ENCODE measurements at places on chromosomes 4 and X. TPM values are rescaled to one million over a fixed set of nuclear protein-coding genes. Genes with fewer than 3 reads are reported as not detected.

- no peak for DNase-seq
Measured at GRCh38 chrX:77935886-77936285, 25.4 kb downstream of the ATP7A start.

DNA sequence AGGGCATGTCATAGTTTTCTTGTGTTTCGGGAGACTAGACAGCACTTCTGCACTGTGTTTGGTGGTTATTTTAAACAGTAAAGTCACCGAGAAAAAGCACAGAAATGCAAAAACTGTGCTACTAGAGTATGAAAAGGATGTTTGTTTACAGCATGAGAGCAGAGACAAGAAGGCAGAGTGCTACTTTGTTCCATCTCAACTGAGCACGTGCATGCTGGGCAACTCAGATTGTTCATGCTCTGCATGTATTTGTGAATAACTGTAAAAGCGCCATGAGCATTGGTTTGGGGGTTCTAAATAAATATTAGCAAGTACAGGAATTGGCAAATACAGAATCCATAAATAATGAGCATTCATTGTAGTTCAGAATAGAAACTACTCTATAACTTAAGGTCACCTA lies 7.4 kb downstream of the EVC start:
- DNase-seq, result no peak

- no peak for DNase-seq
Measured at GRCh38 chr4:19380600-19380999, 871.1 kb upstream of the SLIT2 start.

DNA sequence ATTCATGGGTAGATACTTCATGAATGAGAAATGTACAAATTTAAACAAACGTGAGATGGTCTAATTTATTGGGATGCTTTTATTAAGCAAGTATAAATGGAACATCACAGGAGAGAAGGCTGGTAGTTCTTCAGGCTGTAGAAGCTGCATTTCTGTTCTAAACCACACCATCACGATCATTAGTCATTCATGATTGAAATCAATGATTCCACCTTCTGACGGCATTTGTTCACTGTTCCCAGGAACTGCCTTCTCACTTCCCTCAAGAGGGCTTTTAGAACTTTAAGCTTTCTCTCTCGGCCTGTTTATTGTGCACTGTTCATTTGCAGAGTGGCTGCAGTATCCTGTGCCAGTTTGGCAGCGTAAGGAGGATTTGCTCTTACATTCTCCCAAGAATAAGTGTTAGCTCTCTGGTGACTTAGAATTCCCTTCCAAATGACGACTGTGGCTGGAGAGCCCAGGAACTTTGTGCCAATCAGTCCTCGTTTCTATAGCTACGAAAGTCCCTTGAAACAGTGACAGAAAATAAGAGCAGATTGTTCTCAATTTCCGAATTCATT lies 54.7 kb downstream of the MFAP3L start:
- no peak for DNase-seq

DNA sequence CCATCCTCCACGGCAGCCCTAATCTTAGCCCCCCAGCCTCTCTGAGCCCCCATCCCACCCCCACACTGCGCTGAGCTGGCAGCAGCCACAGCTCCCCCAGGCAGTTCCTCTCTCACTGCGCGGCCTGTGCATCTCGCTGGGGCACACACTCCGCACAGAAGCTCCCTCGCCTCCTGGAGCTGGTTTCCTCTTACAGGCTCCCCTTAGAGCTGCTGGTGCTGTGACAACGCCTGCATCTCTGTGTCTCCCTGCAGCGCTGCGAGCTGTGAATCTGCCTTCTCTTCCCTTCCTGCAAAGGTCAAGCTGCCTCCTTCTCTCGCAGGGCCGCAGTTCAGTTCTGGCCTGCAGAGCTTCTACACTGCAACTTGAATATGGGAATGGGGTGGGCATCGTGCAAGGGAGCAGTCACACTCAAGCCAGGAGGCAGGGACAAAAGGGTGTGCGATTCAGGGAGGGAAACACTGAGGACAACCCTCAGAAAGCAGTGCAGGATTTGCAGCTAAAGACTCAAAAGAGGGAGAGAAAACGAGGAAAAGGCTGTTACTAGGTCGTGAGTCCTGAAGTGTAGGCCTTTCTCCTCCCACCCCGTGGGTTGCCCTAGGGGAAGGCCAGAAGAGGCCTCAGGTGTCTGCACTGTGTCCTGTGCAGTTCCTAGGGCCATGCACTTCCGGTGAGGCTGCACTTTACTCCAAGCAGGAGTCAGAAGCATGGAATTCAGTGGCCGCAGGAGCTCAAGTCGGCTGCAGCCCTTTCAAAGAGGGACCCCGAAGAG lies 87.0 kb downstream of the BCOR start:
- no peak for DNase-seq

P2RY8 gene
- polyA plus RNA-seq, result 2.6 TPM

DNA sequence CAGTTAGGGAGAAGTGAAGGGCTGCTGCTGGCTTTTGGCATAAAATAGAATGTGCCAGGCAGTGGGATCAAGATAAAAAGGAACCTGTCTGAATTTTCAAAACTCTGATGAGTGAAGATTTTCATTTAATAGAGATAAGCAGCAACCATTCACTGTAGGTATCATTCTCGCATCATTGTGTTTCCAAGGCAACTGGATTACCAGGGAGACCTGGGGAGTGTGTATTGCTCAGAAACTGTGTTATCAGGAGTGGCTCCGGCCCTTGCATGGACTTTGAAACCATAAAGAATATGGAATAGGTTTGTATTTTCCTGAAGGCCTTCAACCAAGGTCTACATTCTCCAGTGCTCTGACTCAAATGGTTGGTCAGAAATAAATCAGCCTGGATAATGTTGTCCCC lies 23.3 kb upstream of the MAGEA4 start:
- DNase-seq, result no peak

GRCh38 chrX:2766906-2767305 lies 15.1 kb downstream of the XG start:
- no peak for DNase-seq

NRK gene
- 0.34 TPM for polyA plus RNA-seq

GRCh38 chr4:126354784-126355183 lies 1040.0 kb downstream of the FAT4 start:
- no peak for DNase-seq

DNA sequence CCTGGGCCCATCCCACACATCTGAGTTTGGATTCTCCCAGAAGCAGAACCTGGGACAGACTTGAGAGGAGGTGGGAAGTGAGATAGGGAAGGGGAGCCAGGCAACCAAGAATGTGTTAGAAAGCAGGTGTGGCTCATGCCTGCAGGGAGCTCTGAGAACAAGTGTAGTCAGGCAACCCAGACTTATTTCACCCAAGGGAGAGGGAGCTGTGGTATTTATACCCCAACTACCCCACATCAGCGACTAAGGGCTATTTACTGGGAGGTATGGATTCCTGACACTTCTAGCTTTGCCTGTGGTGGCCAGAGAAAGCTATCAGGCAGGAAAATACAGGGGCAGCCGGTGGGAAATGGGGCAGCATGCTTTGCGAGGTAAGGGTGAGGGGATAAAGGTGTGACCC lies 125.8 kb upstream of the MSX1 start:
- no peak for DNase-seq

BMPR1B gene
- 0.13 TPM for polyA plus RNA-seq

UPF3B gene
- 9.9 TPM for polyA plus RNA-seq

- no peak for DNase-seq
Measured at GRCh38 chr4:142419712-142420111, 426.4 kb downstream of the INPP4B start.

DNA sequence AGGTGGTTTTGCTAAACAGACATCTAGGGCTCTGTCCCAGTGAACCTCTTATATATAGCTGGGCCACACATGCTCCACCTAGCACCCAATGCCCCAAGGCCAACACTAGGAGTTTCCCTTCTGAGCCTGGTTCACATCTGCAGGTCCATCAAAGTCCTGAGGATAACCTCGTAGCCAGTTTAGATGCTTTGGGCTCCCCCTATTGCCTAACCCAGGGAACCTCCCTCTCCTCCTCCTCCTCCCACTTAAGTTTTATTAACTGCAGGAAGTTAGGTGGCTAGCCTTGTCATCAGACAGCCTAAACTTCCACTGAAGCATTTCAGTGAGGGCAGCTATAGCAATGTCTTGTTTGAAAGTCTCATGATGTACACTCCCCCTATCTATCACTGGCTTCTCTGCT lies 88.0 kb downstream of the GUCY2F start:
- no peak for DNase-seq

IBSP gene
- not detected for polyA plus RNA-seq

GRCh38 chr4:145346081-145346480 lies 135.6 kb upstream of the SMAD1 start:
- DNase-seq, result no peak

DNA sequence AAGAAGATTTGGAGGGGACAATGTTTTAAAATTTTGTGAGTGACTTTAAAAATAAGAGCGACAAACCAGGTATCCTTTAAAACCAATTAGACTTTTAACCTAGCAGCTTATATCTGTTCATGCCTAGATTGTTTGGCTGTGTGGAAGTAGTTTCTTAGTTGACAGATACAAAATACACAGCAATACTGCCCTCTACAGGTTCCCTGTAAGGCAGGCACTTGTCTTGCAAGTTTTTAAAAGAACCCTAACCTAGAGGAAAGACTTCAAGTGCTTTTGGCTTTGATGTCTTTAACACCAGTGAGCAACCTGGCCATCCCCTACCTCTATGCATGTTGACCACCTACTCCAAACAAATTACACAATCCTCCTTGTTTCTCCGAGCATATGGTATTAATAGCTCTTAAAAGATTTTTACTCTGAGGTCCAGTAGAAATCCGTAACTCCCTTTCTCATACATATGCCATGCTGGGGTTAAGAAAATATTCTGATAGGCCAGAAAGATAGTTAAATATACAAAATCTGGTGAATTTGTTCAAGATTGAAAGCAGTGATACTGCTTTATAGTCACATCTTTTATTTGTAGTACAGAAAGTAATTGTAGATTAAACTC lies 273.0 kb downstream of the ARHGAP24 start:
- peak; percentile 40 for DNase-seq

DUSP21 gene
- polyA plus RNA-seq, result not detected

DNA sequence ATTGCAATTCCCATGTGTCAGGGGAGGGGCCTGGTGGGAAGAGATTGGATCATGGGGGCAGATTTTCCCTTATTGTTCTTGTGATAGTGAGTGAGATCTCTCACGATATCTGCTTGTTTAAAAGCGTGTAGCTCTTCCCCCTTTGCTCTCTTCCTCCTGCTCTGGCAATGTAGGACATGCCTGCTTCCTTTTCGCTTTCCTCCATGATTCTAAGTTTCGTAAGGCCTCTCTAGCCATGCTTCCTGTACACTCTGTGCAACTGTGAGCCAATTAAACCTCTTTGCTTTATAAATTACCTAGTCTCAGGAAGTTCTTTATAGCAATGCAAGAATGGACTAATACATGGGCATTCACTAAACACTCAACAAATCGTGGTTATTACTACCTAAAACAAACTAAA lies 37.2 kb upstream of the PAPSS1 start:
- DNase-seq, result no peak

DNA sequence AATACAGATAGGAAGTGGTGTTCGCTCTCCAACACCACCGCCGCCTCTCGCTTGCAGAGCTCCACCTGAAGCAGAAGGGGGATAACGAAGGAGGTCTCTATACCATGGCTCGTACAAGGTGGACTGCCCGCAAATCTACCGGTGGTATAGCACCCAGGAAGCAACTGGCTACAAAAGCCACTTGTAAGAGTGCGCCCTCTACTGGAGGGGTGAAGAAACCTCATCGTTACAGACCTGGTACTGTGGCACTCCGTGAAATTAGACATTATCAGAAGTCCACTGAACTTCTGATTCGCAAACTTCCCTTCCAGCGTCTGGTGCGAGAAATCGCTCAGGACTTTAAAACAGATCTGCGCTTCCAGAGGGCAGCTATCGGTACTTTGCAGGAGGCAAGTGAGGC lies 5.2 kb upstream of the BMP15 start:
- no peak for DNase-seq

PABPC4L gene
- polyA plus RNA-seq, result 1.6 TPM
